ENCODE measurements at places on chromosomes 3 and 15.

- DNase-seq: no peak
Measured at GRCh38 chr3:101351829-101352228, 31.5 kb upstream of the IMPG2 start.

DNA sequence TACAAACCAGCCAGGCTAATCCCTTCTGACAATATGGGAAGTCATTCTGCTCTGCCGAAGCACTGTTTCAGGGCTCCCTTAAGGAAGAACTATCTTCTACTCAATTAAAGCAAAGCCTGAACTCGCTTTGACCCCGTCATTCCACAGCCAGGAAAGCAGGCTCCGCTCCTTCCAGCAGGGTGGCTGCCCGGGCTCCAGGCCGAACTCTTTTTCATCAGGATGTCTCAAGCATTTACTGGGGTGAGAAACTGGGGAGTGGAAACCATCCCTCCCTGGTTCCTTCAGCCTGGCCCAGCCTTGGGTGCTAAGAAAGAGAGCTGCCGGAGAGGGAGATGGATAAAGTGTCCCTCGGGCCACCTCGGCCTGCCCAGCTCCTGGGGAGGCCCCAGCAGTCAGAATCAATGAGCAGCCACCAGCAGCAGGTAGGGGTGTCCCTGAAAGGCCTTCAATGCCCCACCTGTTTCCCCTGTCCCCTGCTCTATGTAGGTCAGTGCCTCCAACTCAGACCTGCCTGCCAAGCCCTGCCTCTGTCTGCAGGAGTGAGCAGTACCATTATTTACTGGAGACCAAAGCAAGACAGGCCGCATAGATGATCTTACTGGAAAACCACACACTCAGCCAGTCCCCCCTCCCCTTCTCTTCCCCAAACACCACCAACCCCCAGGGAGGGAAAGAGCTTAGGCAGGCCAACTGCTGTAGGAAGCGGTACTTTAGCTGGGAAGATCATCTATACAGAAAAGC is 225.6 kb upstream of the TLE3 start:
- DNase-seq: no peak

GRCh38 chr3:126466886-126467610 is 8.6 kb downstream of the ZXDC start:
- no peak for DNase-seq

- DNase-seq: no peak
Measured at GRCh38 chr15:69424748-69425413, 10.7 kb downstream of the KIF23 start.

All from germinal center (tissue), 1 donor.